ENCODE measurements at places on chromosomes 7 and 10.

DNA sequence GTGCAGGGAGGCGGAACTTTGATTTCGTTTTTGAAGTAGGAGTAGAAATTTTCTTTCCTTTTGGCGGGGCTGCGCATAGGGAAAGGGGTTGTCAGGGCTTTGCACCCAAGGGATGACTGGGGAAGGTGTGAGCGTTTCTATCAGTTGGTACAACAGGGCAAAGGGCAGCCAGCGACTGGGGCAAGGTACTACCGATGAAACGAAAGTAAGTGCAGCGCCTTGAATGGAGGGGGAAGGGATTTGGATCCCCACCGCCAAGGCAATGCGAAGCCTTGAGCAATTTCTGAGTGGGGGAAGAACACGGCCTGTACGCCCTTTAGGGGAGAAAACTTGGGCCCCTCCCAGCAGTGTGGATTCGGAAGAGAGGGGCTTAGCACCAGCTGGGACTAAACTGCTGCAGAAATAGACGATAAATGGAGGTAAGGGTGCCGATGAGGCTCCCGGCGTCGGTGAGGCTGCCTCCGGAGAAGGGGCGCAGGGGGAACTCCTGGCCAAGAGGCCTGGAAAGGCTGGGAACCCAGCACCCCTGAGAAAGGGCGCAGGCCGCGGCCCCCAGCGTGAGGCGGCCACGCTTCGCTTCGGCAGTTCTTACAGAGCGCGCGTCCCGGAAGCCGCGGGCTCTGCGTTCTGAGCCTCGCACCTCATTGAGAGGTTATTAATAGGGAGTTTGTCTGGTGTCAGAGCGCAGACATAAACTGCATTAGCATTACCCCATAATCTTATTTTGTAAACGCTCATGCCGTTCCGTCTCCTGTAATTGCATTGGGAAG is 10.0 kb upstream of the TLX1 start:
- DNase-seq = no peak

DNA sequence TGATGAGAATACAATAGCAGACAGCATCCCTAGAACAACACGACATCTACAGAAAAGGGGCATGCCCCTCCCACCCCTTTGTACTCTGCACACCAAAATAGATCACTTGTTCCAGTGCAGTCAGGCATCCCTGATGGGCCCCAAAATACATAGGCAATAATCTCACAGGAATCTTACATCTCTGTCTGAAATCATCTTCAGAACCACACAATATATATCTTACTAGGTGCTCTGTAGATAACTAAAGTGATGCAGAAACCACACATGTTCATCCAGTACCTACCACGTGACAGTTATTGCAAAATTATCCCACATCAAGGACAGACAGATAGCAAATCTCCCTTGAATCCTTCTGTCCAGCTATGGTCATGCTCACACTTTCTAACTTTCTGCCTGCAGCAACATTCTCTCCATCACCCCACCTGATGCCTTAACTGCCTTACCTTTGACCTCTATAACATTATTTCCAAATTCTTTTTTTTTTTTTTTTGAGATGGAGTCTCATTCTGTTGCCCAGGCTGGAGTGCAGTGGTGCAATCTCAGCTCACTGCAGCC is 30.7 kb downstream of the ST8SIA6 start:
- DNase-seq = no peak

GRCh38 chr7:605661-606450 is 86.2 kb upstream of the PDGFA start:
- no peak for DNase-seq

DNA sequence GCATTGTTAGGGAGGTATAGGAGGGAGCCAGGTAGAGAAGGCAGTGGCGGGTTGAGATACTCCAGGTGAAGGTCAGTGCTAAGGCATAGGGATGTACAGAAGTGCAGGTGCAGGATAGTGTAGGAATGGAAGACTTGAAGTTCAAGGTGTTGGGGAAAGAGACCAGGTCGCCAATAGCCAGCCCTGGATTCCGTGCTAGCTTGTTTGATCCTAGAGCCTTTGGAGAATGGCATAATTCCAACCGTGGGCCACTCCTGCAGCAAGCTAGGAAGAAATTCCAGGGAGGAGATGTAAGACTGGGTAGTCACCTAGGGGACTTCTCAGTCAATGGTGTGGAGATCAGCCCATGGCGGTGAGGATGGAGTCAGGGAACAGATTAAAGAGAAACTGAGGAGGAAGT is 272.7 kb downstream of the RPS24 start:
- no peak for DNase-seq

GRCh38 chr10:61066661-61067344 is 122.8 kb upstream of the RHOBTB1 start:
- DNase-seq = no peak

- no peak for DNase-seq
Measured at GRCh38 chr7:37549076-37549931, 100.6 kb upstream of the ELMO1 start.

- no peak for DNase-seq
Measured at GRCh38 chr10:2731940-2732339, 335.4 kb upstream of the PFKP start.
